NCI-H1930 (cell line): ENCODE measurements at places on chromosomes 5 and 9.

- DNase-seq, result no peak
These were observed 16.8 kb downstream of the NR6A1 start for GRCh38 chr9:124754289-124754688.

GRCh38 chr5:67142816-67143215 lies 53.8 kb downstream of the CD180 start:
- no peak for DNase-seq

GRCh38 chr9:8558176-8558575 lies 758.6 kb upstream of the DMAC1 start:
- no peak for DNase-seq

DNA sequence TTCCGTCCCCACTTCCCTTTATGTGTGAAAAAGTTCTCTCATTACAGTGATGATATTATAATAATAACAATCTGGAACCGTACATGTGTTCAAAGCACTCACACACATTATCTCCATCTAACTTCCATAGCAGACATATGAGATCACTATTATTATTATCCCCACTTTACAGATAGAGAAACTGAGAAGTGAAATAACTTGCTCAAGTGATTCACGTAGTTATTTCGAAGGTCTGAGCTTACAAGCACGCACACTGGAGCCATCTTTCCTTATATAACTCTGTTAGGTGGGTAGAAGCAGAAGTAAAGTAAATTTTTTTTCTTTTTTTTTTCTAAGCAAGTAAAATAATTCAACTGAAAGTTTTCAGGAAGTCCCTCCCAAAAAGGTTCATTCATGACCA lies 62.9 kb upstream of the PTGER4 start:
- DNase-seq, result no peak

DNA sequence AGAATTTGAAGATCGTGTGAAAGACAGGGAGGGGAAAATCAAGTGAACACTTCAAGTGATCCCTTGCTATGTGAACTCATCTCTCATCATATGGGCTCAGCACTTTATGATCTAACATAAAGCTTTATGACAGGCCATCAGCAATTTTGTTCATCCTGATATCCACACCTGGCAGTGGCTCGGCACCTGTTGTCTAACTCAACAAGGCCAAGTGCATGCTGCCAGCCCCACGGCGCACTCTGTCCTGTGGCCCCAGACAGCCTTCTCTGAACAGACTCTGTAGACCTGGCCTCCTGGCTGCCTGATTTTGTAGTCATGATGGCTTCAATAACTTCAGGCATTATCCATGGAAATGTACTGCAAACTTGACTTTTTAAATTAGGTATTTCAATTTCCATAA lies 106.3 kb downstream of the MEF2C start:
- DNase-seq, result no peak

DNA sequence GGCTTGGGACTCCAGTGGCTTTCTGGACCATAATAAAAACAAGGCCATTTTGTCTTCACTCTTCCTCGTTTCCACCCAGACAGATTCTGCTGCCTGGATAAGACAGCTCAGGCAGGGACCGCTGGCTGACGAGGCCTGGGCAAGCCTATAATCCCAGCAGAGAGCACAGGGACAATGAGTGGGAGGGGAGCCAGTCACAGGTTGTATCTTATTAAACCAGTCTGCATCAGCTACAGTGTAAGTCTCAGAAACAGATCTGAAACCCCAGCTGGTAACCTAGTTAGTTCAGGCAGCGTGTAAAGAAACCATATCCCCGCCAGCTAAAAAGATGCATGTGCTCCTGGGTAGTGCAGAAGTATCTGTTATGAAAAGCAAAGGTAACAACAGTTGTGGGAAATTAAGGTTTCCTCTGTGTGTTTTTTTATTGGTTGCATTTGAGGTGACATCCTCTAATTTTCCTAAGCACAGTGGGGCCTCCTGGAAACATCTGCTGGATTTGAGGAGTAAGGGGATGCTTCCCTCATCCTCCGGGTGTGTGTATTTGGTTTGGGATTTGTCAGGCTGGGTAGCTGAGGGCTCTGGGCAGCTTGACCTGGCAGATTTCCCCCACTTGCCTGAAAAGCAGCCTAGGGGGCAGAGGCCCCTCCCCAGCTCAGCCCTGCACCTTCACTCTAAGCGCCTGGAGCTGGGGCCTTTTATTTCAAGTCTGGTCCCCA lies 15.2 kb upstream of the TAL2 start:
- DNase-seq, result no peak

DNA sequence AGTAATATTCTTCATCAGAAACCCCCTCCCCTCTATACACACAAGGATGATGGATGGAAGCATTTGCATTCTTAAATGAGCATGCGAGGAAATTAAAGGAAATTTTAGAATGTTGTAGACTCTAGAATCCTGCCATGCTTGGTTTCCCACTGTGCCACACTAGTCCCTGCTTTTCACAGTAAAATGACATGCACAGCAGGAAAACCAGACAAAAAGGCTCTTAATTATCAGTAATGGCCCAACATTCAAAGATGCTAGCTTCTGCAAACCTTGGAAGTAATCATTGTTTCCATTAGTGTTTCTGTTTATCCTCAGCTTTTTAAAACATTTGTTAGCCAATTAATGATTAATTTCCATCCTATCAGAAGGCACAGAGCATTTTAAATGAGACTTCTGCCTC lies 255.8 kb downstream of the SLCO4C1 start:
- no peak for DNase-seq
